ENCODE measurements at places on chromosomes 3 and 15.

DNA sequence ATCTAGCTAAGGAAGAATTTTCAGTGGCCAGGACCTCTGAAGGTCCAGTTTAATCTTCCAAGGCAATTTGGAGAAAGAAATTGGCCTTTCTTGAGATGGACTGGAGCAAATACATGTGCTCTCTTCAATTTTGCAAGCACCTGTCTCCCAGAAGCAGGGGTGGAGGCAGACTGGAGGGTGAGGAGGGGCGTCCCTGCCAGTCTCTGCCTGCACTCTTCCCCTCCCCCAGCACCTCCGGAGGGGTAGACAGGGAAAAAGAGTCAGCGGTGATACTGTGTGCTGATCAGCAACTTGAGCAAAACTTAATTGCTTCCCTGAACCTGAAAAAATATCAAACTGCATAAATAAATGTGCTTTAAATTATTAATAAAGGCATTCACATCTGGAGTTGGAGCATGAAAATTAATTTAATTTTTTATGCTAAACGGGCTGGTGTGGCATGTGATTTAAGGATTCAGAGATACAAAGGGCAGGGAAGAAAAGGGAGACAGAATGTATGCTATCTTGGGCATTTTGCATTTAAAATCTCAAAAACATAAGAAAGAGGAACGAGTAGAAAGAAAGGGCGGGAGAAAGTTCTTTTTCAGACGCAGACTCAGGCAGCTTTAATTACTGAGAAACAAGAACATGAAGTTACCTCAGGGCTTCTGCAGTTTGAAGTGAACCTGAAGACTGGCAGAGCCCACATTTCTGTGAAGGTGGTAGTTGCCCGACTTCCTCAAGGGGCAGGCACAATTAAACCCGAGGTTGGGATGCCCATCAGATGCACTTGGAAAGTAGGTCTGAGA lies 319.7 kb downstream of the UACA start:
- no peak for DNase-seq

DNA sequence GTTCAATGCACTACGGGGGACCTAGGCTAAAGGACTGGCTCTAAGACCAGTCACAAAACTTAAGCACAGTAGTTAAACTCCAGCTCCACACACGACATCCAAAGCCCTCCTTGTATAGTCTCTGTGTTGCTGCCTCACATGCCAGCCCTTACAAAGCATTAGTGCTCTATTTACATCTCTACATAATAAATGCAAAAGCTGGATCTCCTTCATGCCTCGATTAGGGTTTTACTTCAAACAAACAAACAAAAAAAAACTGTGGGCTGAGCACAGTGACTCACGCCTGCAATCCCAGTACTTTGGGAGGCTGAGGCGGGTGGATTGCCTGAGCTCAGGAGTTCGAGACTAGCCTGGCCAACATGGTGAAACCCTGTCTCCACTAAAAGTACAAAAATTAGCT lies 9.6 kb downstream of the PGBD4 start:
- no peak for DNase-seq

DNA sequence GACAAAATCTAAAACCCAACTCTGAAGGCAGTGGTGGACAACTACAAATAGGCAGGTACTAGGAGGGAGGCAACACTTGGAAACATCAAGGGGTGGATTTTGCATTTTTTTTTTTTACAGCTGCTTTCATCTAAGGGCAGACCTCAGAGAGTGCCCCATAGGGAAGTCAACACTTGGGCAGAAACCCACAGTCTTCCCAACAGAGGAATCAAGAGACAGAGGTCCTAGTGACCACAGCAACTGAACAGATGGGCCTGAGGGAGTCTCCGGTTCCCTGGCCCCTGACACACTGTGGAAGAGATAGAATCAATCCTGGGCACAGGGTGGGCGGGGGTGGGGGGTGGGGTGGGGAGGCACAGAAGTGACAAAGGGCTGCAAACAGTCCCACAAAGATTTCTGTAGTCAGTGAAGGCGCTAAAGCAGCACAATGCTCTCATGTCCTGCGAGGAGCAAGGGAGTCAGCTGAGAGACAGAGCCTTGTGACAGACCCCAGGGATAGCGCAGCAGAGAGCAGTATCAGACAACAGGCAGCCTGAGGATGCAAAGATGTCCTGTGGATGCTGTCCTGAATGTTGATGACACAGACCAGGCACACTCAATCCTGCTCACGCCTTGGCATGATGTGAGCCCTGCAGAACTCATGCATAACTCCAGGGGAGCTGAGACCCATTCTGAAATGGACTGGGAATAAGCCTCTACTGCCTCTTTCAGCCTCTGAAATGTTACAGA lies 6.9 kb upstream of the RFTN1 start:
- DNase-seq, result no peak

DNA sequence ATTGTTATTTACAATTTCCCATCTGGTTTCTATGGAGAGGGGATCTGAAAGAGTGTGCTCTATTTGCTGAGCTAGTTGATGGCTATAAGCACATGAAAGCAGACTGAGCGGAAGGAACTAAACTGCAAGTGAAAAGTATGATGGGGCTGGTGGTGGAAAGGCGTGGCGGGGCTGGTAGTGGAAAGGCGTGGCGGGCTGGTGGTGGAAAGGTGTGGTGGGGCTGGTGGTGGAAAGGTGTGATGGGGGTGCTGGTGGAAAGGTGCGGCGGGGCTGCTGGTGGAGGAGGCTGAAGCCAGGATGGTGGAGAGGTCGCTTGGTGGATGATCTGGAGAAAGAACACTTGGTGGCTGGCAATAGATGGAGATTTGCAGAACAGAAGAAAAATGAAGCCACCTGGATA lies 136.7 kb downstream of the FMN1 start:
- DNase-seq, result no peak

GRCh38 chr15:66040211-66040892 lies 171.1 kb downstream of the RAB11A start:
- DNase-seq, result no peak

DNA sequence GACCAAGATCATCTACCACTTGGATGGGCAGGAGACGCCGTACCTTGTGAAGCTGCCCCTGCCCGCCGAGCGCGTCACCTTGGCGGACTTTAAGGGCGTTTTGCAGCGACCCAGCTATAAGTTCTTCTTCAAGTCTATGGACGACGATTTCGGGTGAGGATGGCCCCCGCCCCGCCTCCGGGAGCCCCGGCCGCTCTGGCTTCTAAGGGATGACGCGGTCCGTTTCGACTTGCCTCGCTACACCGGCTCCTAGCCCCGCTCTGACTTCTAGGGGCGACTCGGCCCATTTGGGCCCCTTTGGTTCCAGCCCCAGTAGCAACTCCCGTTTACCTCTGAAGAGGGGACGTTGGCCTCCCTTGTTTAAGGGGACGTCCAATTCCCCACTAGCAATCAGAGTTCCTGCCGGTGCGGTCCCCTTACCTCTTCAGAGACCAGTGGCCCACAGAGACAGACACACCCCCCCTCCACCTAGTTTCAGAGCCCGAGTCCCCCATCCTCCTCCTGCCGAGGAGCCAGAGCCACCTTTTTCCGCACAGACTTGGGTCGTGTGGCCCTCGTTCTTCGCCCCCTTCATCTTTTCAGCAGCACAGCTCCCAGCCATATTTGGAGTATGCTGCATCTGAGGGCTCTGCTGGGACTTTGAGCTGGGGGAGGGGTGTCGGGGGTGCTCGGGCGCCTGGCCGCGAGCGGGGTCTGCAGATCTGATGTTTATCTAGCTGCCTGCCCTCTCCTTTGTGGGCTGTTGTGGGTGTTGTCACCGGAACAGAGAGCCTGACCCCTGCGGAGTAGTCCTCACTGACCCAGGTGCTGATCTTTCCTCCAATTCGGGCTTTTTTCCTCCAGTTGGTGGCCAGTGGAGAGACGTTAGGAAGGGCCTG lies 706 bp downstream of the DVL3 start:
- no peak for DNase-seq

- no peak for DNase-seq
These were observed 1.4 kb downstream of the FYTTD1 start for GRCh38 chr3:197750858-197751737.

DNA sequence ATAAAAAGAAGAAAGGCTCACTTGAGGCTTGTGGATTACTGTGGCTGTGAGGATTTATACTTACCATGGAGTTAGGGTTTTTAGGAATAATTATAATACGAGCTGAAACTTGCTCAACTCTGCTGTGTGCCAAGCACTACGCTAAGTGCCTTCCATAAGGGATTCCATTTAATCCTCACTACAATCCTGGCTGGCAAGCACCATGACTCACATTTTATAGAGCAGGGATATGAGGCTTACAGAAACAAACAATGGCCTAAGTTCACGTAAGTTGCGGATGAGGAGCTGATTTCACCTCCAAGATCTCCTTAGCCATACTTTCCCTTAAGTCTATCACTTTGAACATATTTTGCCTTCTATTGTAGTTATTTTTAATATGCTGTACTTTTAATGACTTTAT lies 43.9 kb upstream of the ARL8B start:
- no peak for DNase-seq

Measured in GM18507 (cell line).